ENCODE measurements at places on chromosomes 3 and 15. TPM values are rescaled to one million over a fixed set of nuclear protein-coding genes. Genes with fewer than 3 reads are reported as not detected.

GRCh38 chr3:90221900-90222299 lies 1114.5 kb downstream of the EPHA3 start:
- no peak for DNase-seq

The MAP1A gene
- 5.4 TPM for polyA plus RNA-seq

DNA sequence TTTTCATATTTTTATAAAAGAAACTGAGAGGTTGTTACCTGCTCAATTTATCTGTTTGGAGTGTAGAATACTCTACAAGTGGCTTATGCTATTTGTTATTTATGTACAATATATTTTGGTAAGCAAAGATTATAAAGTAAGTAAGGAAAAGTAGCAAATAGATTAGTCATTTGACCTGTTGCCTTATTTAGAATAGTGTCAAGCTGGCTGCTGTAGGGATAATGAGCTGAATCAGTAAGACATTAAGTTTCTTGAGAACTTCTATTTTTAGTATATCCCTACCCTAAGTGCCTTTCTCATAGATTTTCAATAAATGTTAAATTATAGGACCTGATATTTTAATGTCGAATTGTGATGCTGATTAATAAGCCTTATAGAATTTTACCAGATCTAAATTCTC lies 37.2 kb downstream of the ECT2 start:
- DNase-seq = no peak

The FRMD4B gene
- 15.7 TPM for polyA plus RNA-seq

The GPX1 gene
- polyA plus RNA-seq = 218 TPM

- DNase-seq = no peak
Measured at GRCh38 chr3:126930936-126931600, 51.8 kb upstream of the PLXNA1 start.

The CDHR4 gene
- 0.10 TPM for polyA plus RNA-seq

- no peak for DNase-seq
Measured at GRCh38 chr3:4693620-4694019, 200.5 kb downstream of the ITPR1 start.

GRCh38 chr3:157226173-157226847 lies 66.4 kb upstream of the CCNL1 start:
- DNase-seq = no peak

DNA sequence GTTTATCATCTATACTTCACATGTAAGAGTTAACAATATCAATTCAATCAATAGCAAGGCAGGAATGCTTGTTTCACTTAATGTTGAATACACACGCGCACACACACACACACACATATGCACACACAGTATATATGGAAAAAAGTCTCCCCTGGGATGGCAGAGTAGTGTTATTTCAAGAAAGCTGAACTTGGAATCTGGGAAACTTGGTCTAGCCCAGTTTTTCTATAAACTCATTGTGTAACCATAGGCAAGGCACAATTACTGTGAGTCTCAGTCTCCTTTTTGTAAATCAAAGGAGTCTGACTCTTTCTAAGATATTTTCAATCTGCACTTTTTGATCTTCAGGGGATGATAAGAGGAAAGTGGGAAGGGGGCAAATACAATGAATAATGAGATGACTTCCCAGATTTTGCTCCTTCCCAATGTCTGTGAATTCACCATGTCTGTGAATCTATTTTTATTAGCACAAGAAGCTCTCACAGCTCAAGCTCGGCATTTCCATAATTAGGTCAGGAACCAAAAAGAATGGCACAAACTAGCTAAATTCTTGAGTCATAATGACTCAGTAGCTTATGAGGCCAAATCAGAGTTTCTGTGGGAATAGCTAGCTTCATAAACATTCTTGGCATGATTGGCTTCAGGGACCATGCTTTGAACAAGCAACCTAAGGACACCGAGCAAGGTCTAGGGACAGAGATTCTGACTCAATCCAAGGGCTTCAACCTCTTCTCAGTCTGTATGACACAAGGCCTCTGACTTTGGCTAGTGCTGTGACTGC lies 227.4 kb upstream of the DCBLD2 start:
- no peak for DNase-seq

The ISG20 gene
- 4.9 TPM for polyA plus RNA-seq

The ATP13A5 gene
- 0.09 TPM for polyA plus RNA-seq

GRCh38 chr3:134857356-134857755 lies 62.3 kb downstream of the EPHB1 start:
- no peak for DNase-seq

The GOLGA8J gene
- 0.19 TPM for polyA plus RNA-seq

The INSYN1 gene
- polyA plus RNA-seq = 3.7 TPM

The MB21D2 gene
- polyA plus RNA-seq = 18.3 TPM

- no peak for DNase-seq
Measured at GRCh38 chr15:55827204-55827603, 84.3 kb upstream of the PRTG start.

DNA sequence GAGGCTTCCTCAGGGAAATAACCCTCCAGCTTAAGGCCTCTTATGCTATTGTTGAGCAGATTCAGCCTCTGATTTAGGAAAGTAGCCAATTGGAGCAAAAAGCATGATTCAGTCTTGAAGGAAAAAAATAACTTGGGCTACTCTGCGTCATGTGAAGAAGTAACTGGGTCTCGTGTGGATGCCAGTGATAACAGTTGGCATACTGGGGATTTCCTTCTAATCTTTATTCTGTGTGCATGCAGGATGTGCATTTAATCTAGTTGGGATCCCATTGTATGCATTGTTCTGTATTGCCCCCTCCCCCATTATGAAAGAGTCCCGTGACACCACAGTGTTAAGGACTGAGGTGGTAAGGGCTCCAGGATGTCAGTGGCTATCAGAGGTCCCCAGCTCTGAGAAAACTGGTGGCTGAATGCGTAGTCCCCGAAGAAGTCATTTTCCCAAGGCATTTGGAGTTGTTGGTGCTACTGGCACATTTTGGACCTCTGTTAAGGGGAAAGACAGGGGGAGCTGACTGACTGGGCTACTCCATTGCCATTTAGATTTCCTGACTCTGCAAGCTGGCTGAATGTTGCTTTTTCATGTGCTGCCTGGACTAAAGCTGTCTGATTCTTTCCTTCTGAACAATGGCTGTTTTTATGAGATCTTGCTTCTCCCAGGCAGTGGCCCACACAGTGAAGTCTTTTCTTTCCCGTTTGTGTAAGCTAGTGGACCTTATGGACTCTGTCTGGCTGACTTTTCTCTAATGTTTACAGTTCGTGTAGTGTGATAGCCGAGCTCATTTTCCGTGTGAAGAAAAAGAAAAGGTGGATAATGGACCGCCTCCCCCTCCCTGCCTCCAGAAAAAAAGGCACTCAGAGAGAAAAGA lies 38.4 kb upstream of the TRAK1 start:
- DNase-seq = peak; percentile 83

The TBC1D2B gene
- 44.6 TPM for polyA plus RNA-seq

- peak; percentile 47 for DNase-seq
Measured at GRCh38 chr3:80618295-80619256, 850.8 kb upstream of the ROBO1 start.

DNA sequence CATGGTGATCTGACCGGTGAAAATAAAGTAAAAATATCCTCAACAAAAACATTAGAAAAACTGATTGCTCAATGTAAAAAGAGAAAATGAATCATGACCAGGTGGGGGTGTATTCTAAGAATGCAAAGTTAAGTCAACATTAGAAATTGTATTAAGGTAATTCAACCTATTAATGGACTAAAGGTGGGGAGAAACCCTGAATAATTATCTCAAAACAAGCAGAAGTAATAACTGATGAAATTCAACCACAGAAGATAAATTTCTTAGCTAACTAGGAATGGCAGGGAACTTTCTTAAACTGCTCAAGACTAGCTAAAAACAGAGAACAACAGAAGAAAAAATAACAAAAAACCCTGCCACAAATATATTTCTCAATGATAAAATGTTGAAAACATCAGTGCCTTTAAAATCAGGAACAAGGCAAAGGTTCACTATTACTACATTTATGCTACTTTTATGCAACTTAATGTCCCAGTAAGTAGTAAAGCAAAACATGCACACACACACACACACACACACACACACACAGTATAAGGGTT lies 204.4 kb upstream of the THBS1 start:
- DNase-seq = no peak
